ENCODE measurements at places on chromosomes 1 and 21.

GRCh38 chr1:214102907-214103306, 115.1 kb downstream of the PROX1 start:
- DNase-seq: no peak

GRCh38 chr21:17476006-17476405, 36.8 kb upstream of the CXADR start:
- no peak for DNase-seq

DNA sequence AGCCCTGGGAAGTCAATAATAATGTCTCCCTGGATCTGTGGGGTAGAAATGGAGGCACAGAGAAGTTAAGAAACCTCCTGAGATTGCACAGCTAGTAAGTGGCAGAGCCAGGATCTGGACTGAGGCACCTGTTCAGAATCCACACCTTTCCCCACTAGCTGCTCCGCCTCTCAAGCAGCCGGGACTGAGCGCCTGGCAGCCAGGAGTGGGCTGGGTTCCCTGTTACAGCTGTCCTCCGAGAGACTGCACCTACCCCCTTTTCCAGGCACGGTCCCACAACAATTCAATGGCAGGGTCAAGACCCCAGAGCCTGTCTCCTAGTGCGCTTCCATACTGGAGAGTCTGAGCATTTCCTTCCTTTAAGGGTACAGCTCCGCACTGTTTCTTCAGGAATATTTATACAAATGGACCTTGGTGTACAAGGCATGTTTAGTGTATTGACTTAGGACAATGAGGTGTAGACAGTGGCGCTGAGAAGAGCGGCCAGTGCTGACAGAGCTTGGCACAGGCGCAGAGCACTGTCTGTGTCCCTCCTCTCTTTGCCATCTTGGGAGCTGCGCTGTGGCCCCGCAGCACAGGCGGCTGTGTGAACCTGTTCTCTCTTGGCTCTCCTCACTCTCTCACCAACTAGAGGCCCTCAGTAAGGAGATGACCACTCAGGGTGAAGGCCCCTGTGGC, 24.4 kb downstream of the GRHL3 start:
- no peak for DNase-seq

DNA sequence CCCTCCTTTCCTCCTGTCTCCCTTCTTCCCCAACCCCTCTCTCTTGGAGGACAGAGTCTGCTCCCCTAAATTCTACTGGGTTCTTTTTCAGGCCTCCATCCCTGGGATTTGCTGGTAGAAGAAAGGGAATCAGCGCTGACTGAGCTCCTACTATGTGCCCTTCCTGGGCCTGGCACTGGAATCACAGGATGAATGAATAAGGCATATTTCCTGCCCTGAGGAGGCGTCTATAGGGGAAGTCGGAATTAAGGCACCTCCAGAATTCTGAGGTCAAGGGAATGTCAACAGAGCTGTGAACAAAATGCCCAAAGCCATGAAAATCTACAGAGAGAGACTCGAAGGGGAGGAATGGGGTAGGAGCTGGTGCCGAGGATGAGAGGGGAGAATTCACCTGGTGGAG, 17.4 kb upstream of the BTG2 start:
- no peak for DNase-seq

- no peak for DNase-seq
These were observed 18.1 kb upstream of the LBR start for GRCh38 chr1:225445639-225446594.

Data from activated CD4-positive, alpha-beta T cell treated with anti-CD3 and anti-CD28 coated beads, Interleukin-2, amount 50 U/mL, for 48 hours (primary cell).